Lung (tissue), 17 donors: ENCODE measurements at places on chromosomes 2 and 18. TPM values are rescaled to one million over a fixed set of nuclear protein-coding genes. Genes with fewer than 3 reads are reported as not detected.

GRCh38 chr2:86809481-86810121 is 18.9 kb upstream of the CD8A start:
- DNase-seq = no peak

DNA sequence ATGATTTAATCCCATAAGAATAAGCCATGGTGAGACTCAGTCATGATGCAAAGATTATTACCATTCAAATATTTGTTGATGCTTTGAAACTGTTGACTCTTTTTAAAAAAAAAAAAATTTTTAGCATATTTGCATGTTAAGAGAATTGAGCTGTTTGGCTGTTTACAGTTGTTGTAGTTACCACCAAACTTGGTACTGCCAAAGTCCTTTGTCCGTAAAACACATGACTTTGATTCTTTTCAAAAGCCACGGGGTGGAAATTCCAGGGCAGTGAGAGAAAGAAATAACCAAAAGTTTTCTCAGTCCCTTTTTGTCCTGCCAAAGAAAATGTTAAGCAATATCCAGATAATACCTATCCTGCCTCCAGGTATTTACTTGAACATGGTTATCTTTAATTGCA is 474.8 kb downstream of the METTL4 start:
- DNase-seq = no peak

DNA sequence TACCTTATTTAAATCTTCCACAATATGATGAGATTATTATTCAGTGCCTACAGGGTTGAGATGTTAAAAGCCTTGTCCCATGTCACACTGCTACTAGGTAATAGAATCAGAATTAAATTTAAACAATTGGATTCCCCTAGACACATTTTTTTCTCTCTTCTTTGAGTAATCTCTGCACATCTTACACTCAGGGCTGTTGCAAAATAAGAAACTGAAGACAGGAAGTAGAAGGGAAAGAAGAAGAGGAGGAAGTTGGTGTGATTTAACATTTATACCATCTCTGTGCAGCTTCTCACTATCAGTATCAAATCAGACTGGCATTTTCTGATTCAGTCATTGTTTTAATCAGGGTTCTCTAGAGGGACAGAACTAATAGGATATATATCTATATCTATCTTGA is 677.6 kb downstream of the IRS1 start:
- no peak for DNase-seq

GRCh38 chr18:49510393-49511115 is 23.5 kb upstream of the C18orf32 start:
- DNase-seq = peak; percentile 66

DNA sequence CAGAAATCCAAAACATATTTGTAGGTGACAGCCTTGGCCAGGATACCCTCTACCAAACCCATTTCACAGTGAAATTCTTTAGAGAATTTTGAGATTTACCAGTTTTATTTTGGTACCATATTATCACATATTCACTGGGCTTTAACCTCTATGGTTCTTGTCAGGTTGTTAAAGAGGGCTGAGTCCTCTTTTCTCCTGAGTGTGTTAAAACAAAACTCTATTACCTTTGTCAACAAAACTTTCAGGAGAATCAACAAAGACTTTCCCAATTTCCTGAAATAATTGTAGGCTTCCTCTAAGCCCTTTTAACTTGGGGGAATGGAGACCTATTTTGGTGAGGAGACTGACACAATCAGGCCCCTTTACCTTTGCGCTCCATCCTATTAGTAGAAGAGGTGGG is 155.2 kb downstream of the TRABD2A start:
- no peak for DNase-seq

The IL36RN gene
- 0.09 TPM for total RNA-seq

GRCh38 chr2:97653874-97654273 is 8.0 kb downstream of the COX5B start:
- DNase-seq = no peak

DNA sequence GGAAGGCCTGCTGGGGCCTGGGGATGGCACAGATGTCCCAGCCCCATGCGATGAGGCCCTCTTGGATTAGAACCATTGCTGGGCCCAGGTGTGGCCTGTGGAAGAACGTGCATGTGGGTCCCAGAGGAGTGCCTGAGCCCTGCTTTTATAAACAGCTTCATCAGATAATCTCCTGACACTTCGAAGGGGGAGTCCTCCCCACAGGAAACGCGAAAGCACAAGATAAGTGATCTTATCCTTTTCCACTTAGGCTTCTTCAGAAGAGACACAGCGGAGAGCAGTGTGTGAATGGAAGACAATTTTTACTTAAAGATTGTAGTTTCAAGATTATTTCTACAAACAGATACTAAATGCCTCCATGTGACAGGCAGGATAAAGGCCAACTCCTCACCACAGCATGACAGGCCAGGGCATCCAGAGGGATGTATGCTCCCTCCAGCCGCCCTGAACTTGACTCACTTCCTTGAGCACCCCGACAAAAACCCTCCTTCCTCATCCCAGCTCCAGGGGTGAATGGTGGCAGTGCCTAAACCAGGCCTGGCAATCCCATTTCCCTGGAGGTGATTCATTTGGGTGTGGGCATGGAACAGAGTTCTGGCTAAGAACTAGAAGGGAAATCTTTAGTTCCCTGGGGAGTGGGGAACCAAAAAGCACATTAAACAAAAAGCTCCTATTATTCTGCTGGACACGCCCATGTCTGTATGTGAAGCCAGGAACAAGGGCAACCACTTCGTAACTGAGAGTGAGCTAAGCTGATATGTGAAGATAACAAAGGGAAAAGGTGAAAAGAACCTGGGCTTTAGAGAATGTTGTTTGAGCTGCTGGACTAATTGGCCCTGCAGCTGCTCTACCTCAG is 56.2 kb upstream of the TMEM163 start:
- DNase-seq = no peak

DNA sequence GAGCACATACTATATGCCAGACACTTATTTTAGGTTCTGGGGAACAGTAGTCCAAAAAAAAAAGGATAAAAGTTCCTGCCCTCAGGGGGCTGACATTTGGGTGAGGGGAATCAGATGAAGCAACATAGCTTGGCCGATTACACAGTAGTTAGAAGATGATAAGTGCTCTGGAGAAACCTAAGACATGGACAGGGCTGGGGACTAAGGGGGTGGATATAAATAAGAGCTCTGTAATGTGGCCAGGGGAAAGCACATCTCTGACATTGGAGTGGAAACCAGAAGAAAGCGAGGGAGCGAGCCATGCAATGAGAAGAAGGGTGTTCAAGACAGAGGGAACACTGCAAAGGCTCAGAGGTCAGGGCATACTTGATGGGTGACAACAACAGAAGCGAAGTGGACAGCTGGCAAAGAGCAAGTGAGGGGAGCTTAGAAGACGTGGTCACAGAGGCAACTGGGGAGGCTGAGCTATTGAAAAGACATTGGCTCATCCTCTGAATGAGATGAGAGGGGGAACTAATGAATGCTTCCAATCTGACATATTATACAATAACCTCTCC is 11.4 kb downstream of the TMEM182 start:
- DNase-seq = no peak

DNA sequence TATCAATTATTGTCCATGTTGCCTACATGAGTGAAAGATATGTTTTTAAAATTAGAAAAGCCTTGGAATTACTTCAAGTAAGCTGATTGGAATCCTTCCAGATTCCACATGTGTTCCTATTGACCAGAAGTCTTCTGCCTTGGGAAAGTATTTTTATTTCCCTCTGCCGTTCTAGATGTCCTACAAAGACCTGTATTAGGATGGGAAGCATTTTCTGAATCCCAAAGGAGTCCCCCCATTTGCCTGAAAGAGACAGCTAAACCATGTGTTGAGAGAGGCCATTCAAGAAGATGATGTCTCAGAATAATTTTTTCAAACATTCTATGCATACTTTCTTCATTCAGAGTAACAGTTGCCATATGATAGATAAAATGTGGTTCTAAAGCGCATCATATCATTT is 19.0 kb upstream of the MYO1B start:
- DNase-seq = peak; percentile 38
